ENCODE measurements at places on chromosomes 11 and 22. TPM values are rescaled to one million over a fixed set of nuclear protein-coding genes. Genes with fewer than 3 reads are reported as not detected.

CHST1 gene
- 5.6 TPM for total RNA-seq

C22orf31 gene
- 0.62 TPM for total RNA-seq

OR51I1 gene
- not detected for total RNA-seq

OR2AG2 gene
- not detected for total RNA-seq

HSPB2 gene
- total RNA-seq = 3.8 TPM

PIK3IP1 gene
- total RNA-seq = 16.7 TPM

OR52I1 gene
- total RNA-seq = not detected

YPEL4 gene
- 1.1 TPM for total RNA-seq
